ENCODE measurements at places on chromosomes 16 and 17. TPM values are rescaled to one million over a fixed set of nuclear protein-coding genes. Genes with fewer than 3 reads are reported as not detected.

Gene ZP2
- not detected for total RNA-seq

DNA sequence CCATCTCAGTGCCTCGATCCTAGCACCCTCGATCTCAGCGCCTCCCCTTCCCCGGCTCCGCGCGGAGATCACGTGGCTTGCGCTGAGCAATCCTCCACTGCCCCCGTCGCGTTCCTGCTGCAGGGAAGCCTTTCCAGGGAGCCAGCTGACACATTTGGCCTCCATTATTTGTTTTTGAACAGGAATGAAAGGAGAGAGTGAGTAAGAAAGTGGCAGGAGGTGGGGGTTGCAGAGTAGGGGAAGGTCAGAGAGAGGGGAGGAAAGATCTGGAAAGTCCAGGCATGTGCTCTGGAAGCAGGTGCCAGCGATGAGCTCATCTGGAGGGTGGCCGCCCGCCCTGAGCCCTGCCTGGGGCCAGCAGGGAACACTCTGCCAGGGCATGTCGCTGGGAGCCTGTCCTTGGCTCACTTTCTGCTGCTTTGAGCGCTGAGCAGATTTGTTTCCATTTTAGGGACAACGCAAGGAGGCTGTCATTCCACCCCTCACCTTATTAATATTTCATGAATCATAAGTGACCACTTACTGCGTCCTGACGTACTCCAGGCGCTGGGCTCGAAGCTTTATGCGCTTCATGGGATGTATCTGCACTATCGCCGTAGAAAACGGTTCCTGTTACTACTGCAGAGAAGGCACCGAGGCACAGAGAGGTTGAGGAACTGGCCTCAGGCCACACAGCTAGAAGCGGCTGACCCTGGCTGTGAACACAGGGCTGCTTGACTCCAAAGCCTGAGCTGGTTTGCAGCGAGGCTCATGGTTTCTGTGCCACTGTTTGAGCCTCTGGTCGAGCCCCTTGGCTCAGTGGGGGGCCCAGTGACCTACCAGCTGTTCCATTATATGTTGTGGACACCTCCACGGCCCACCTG is 283.1 kb downstream of the SEC14L1 start:
- DNase-seq: no peak

DNA sequence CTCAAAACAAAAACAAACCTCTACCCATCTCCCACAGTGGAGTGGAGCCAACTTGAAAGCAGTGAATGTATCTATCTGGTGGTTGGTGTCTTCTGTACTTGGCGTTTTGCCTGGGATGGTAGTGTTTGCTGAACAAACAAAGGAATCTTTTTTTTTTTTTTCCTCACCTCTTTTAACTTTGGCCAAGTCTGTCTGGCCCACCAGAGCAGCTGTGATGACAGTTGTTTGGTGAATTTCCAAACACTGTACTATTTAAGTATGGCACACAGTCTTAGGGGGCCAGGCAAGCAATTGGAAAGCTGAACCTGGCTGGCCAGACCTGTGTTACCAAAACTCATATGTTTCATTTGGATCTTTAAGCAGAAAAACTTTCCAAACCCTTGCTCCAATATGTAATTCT is 101.8 kb upstream of the CDH13 start:
- no peak for DNase-seq

Gene KCTD19
- 0.28 TPM for total RNA-seq

DNA sequence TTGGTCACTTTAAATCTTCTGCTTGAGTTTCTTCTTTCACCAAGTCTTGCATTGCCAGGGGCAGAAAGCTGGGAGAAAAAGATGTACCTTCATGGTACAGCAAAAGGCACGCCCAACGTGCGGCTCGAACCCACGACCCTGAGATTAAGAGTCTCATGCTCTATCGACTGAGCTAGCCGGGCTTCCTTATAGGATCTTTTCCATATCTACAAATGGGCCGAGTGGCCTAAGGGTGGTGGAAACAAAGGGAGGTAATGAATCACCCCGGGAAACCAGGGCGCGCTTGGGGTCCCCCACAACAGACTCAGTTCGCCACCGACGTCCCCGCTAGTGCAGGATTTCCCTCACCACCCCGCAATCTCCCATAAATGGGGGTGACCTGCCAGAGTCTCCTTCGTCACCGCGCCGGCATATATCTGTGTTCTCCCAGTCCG is 7.5 kb upstream of the OR1F1 start:
- no peak for DNase-seq

DNA sequence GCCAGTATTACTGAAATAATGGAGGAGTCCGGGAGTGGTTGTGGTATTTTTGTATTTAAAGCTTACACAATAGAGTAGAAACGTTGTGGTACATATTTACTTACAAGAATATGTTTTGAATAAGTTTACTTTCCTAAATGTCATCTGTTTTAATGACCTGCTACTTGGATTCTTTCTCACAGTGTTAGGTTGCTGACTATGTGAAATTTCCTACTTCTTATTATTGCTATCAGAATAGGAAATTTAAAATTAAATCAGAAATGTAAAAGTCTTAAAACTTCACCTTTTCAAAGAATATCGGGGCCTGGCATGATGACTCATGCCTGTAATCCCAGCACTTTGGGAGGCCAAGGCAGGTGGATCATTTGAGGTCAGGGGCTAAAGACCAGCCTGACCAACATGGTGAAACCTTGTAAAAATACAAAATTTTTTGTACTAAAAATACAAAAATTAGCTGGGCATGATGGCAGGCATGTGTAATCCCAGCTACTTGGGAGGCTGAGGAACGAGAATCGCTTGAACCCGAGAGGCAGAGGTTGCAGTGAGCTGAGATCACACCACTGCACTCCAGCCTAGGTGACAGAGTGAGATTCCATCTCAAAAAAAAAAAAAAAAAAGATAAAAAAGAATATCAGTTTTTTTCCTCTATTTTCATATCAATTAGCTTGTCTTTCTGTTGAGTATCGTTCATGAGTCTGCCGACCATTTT is 77.8 kb downstream of the VMP1 start:
- DNase-seq: no peak

GRCh38 chr17:2347805-2348685 is 10.7 kb downstream of the SGSM2 start:
- DNase-seq: peak; percentile 54

Measured in liver (tissue), 10 donors.